ENCODE measurements at places on chromosomes 12 and 14. TPM values are rescaled to one million over a fixed set of nuclear protein-coding genes. Genes with fewer than 3 reads are reported as not detected.

RIMBP2 gene
- total RNA-seq: not detected

DEGS2 gene
- total RNA-seq: not detected

ADAM20 gene
- total RNA-seq: not detected

FGF23 gene
- total RNA-seq: not detected

GALNT8 gene
- total RNA-seq: not detected

MNAT1 gene
- total RNA-seq: 43.4 TPM

DYNC1H1 gene
- 610 TPM for total RNA-seq

RAPGEF3 gene
- total RNA-seq: 41.9 TPM

DAO gene
- total RNA-seq: not detected

KCNH5 gene
- total RNA-seq: not detected

RAD51AP1 gene
- 28.1 TPM for total RNA-seq

FUT8 gene
- total RNA-seq: 17.6 TPM

TCL1A gene
- not detected for total RNA-seq

TMEM19 gene
- 16.6 TPM for total RNA-seq

PTPRQ gene
- not detected for total RNA-seq

CD27 gene
- total RNA-seq: not detected

KRT79 gene
- total RNA-seq: not detected

ADAM21 gene
- total RNA-seq: 0.07 TPM

LMO3 gene
- total RNA-seq: not detected

C12orf54 gene
- not detected for total RNA-seq

REM2 gene
- total RNA-seq: 0.27 TPM

PRB2 gene
- total RNA-seq: not detected

PLBD1 gene
- 0.27 TPM for total RNA-seq

ACOT2 gene
- 19.7 TPM for total RNA-seq

GRIP1 gene
- not detected for total RNA-seq

HOXC6 gene
- not detected for total RNA-seq

NGB gene
- not detected for total RNA-seq

TAS2R42 gene
- not detected for total RNA-seq

KCNMB4 gene
- under 0.01 TPM for total RNA-seq

TPPP2 gene
- total RNA-seq: not detected

TSPAN8 gene
- not detected for total RNA-seq

STAB2 gene
- total RNA-seq: not detected

SIX4 gene
- total RNA-seq: 1.00 TPM

CCDC197 gene
- not detected for total RNA-seq

SCN8A gene
- total RNA-seq: 1.1 TPM

PRKCH gene
- 107 TPM for total RNA-seq

SLC6A15 gene
- total RNA-seq: 0.98 TPM

CAPZA3 gene
- total RNA-seq: not detected

ART4 gene
- total RNA-seq: 2.7 TPM

KRT5 gene
- not detected for total RNA-seq

SYNE3 gene
- 21.6 TPM for total RNA-seq

TPI1 gene
- total RNA-seq: 1,150 TPM

WSCD2 gene
- total RNA-seq: not detected
